Coronary artery (tissue), 2 donors: ENCODE measurements at places on chromosomes 7 and 10.

DNA sequence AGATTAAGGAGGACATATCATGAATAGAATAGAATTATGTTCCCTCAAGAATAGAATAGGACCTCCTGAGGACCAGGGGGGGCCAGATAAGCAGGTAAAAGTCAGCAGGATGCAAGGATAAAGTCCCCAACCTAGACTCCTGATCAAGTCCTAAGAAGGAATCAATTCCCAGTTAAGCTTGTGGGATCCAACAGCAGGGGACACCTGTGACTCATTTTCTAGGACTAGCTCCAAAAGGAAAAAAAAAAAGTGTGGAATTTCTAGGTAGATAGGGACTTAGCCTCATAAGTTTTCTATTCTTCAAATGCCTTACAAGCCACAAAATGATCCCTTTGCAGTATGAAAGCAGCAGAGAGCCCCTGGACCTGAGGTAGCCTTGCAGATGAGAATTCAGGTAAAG, 336.2 kb downstream of the WDR11 start:
- no peak for DNase-seq

DNA sequence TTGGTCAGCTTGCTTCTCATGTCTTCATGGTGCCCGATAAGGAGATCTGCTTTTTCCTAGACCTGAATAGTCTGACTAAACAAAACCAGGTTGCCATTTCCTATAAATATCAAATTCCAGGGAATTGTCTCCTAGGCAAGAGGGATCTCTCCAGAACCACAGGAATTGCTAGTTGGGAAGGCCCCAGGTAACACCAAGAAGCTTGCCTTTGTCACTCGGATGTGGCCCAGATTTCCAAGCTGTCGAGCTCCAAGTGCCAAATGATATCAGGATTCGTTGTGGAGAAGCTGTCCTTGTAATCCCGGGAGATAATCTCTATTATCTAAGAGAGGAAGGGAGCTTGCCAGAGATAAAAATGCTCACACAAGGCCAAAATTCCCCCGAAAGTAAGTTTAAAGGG, 1288.5 kb upstream of the AUTS2 start:
- no peak for DNase-seq

DNA sequence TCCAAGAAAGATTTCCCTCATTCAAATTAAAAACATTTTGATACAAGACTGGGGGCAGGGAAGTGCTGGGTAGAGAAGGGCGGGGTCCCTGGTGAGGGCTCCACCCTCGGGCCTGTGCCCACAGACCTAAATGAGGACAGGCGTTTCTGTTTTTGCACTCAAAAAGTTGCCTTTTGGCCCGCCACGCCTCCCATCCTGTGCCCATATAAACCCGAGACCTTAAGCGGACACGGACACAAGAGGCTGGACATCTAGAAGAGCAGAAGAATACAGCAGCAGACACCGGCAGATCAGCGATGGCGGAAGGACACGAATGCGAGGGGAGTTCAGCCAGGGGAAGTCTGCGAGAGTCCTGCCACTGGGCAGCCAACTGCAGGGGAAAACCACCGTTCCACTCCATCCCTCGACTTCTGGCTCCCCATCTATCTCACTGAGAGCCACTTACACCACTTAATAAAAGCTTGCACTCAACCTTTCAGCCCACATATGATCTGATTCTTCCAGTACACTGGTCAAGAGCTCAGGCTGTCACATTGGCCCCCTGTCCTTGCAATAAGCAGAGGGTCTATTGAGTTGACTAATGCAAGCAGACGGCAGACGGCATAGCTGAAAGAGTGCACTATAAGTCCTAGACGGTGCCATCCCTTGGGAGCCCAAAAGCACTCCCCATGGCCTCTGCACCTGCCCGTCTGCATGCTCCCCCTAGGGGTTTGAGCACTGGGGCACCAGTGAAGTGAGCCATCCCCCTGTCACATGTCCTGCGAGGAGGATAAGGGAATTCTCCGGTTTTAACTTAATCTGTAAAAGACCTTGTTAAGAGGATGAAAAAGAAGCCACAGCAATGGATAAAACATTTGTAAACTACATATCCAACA, 181.8 kb upstream of the PRSS1 start:
- DNase-seq = no peak

DNA sequence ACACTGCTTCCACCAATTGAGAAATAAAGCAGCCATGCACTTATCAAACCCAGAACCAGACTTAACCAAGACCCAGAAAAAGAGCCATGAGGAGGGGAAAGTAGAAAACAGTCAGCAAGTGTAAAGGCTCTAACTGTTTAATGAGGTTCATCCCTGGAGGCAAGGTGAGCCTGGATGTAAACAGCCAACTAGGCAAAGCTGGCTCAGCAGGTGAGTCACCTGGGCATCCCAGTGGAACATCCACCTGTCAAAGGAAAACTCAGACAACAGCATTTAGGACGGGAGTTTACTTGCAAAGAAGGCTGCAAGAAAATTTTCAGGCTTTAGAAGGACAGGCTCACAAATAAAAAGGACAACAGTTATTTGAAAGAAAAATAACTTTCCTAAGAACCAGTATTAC, 153.0 kb downstream of the SNX13 start:
- DNase-seq = no peak

- DNase-seq = no peak
Measured at GRCh38 chr10:90047243-90047729, 345.9 kb downstream of the KIF20B start.

DNA sequence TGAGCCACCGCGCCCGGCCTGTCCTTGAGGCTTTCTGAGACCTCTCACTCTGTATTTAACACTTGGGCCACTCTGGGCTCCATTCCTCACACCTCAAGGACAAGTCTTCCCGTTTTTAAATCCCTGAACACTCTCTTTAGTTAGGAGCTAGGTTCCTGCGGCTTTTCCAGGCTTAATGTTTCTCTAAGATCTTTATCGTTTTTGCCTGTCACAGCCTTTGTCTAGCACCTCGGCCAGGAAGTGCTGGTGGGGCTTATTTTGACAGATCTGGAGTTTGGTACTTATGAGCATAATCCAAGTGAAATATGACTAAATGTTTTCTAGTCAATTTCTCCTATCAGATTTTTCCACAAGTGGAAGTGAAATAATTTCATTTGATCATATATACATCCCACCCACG, 186.6 kb downstream of the DPY19L1 start:
- DNase-seq = no peak

GRCh38 chr7:100167912-100168323, 499 bp downstream of the GAL3ST4 start:
- no peak for DNase-seq

GRCh38 chr10:102773320-102773719, 29.6 kb downstream of the WBP1L start:
- DNase-seq = no peak

DNA sequence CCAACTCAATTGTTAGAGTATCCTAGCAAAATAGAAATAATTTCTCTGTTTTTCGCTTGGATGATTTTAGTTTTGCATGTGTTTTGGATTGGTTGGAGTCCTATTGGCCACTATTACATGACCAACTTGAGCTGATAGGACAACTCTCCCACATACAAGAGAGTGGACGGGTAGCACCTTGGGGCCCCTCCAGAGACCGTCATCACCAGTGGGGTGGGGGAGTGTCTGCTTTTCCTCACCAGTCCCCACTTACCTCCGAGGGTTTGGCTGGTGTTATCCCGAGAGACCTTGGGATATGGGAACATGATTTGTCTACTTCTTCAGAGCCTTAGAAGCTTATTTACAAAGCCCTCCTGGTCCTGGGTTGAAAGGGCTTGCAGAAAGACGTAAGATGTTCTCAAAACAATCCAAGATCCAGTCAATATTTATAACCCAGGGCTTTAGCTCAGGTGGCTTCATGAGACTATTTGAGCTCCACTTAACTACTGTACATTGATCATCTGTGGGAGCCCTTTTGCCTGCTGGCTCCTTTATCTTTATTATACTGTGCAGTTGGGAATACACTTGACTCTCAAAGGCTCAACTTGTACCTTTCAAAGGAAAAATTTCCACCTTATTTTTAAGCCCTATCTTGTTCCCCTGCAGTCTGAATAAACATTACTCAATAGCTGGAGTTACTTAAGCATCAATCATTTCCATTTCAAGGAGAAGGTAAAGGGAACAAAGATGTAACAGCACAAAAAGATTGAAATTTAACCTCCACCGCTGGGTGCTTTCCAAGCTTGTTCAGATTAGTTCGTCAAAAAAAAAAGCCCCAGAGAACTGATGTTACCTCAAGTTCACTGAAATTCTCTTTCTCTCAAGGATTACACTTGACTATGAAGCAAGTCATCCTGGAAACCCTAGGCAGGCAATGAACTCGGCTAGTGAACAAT, 119.7 kb downstream of the WDR11 start:
- DNase-seq = no peak

DNA sequence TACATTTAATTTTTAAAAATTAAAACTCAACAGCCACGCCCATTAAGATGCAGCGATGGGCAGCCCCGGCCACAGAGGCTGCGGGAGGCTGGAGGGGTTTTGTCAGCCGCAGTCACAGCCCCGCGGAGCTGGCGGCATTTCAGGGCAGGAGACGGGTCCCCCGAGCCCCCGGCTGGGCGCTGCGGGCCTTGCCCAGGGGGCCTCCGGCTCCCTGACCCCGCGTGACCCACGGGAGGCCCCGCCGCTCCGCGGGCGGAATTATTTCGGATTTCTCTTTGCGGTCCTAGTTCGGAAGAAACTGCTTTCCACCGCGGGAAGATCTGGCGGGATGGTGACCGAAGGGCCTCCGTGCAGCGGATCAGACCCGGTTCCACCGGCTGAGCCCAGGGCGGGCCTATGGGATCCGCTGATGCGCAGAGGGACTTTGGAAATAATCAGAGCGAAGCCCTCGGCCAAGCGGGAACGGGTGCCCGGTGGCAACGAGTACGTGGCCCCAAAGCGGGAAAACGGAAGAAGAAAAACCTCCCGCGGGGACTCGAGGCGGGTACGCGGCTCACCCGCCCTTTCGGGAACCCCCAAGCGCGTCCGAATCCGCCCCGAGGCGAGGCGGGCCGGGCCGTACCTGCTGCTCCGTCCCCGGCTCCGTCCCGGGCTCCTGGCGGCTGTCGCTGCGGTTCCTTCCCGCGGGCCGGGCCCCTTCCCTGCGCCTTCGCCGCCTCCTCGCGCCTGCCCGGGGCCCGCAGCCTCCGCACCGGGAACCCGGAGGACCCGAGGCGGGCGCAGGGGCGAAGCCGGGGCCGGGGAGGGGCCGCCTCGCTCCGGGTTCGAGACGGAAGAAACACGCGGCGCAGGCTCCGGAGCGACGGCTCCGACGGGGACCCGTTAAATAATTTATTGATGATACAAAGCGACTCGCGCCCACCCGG, 1.7 kb downstream of the NKX6-2 start:
- no peak for DNase-seq

- no peak for DNase-seq
Measured at GRCh38 chr10:133072720-133073390, 14.9 kb upstream of the ADGRA1 start.

DNA sequence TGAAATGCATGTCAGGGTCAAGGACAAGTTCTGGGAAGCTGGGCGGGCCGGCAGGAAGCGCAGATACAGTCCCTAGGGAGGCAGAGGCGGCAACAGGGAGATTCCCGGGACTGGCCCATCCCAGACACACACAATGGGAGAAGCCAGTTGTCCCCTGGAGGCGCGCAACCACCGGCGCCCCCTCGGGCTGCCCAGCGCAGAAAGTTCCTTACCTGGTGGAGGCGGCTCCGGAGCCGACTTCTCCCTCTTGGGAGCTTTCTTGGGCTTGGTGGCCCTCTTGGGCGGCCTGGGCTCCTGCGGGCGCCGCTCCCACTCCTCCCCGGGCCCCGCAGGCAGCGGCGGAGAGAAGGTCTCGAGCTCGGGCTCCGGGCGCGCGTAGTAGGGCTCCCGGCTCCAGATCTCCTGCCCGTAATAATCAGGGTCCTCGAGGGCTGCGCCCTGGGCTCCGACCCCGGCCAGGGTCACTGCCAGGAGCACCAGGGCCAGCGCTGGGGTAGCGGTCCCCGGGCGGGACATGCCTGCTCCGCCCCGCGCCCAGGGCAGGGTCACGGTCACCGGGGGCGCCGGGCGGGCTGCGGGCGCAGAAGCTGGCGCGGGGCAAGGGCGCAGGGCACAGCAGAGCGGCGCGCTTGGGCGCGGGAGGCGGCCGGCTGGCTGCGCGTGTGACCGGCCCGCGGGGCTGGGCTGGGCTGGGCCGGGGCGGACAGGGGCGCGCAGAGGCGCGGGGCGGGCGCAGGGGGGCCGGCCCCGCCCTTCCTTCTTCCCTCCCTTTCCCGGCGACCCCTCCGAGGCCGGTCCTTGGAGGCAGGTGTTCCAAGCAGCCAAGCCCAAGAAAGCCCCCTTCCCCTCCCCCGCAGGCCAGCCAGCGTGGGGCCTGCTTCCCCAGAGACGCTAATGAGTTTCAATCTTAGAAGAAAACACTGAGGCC, at the start of gene CPXM2:
TSS of gene CPXM2 (minus strand) at position 664 of the 928 bp plus-strand sequence. CDS start at position 516, 148 bp downstream.
- peak; percentile 79 for DNase-seq

- DNase-seq = no peak
Measured at GRCh38 chr7:150401861-150402631, 22.9 kb downstream of the ZNF775 start.

GRCh38 chr7:3922175-3922635, 621.2 kb downstream of the SDK1 start:
- no peak for DNase-seq

DNA sequence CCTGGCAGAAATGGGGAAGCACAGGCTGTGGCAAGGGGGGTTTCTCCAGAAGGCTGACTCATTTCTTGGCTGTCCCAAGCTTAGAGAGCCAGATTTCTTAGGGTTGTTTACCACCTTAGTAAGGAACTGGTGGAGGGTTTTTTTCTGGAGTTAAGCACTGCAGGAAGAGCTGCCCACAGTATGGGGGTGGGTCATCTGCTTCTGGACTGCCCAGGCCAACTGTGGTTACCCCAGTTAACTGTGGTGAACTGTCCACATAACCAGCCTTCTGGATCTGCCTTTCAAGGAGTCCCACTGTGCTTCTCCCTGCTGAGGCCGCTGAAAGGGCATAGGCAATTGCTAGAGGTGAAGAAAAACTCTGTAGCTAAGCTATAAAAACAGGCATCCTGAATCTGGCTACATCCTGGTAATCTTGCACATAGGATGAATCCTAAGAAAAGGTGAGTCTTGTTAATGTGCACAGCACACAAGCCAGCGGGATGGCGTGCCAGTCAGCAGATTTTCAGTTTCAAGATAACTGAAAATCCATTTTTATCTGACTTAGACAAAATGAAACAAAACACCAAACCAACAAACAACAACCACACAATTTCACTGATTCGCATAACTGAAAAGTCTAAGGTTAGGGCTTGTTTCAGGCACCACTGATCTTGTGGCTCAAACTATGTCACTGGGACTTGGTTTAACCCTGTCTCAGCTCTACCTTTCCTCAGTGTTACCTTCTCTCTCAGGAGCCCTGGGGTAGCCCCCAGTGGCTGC, 21.6 kb upstream of the TSPAN33 start:
- DNase-seq = no peak

GRCh38 chr10:10975647-10976046, 42.0 kb upstream of the CELF2 start:
- DNase-seq = no peak

- no peak for DNase-seq
Measured at GRCh38 chr7:1552200-1552599, 3.8 kb downstream of the TMEM184A start.

- DNase-seq = no peak
Measured at GRCh38 chr7:2982831-2983230, 60.8 kb downstream of the CARD11 start.
